LNCaP clone FGC (cell line): ENCODE measurements at places on chromosomes 1 and 21.
A peak's percentile ranks its signal among the peaks of the same experiment; 100 is the strongest.

GRCh38 chr1:180862305-180862704 is 50.4 kb upstream of the KIAA1614 start:
- DNase-seq = peak; percentile 32

GRCh38 chr1:157104598-157105293 is 5.1 kb upstream of the ETV3L start:
- no peak for DNase-seq

- DNase-seq = no peak
These were observed 10.4 kb upstream of the GPR137B start for GRCh38 chr1:236131916-236132315.

GRCh38 chr1:14522077-14522925 is 76.2 kb upstream of the KAZN start:
- DNase-seq = no peak

DNA sequence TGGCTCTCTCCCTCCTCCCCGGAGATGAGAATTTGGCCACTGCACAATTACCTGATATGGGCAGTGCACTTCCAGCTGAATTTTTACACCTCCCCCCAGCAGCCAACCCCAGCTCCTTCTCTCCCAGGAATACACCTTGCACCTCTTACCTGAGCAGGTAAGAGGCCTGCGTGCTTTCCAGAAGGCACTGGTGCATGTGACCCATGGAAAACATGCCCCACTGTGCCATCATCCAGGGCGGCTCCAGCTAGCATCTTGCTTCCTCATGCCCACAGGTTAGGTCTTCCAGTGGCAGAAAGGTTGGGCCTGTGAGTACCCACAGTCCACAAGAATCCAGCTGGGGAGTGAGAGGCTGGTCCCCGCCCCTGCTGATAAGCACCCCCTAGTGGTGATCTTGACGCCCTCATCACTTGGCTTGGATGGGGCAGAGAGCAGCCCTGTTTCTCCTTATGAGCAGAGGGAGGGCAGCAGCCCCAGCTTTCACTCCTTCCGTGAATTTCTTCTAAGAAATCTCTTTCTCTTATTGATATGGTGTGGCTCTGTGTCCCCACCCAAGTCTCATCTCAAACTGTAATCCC is 57.8 kb downstream of the EDARADD start:
- no peak for DNase-seq

GRCh38 chr1:150176593-150176992 is 26.9 kb downstream of the PLEKHO1 start:
- no peak for DNase-seq

DNA sequence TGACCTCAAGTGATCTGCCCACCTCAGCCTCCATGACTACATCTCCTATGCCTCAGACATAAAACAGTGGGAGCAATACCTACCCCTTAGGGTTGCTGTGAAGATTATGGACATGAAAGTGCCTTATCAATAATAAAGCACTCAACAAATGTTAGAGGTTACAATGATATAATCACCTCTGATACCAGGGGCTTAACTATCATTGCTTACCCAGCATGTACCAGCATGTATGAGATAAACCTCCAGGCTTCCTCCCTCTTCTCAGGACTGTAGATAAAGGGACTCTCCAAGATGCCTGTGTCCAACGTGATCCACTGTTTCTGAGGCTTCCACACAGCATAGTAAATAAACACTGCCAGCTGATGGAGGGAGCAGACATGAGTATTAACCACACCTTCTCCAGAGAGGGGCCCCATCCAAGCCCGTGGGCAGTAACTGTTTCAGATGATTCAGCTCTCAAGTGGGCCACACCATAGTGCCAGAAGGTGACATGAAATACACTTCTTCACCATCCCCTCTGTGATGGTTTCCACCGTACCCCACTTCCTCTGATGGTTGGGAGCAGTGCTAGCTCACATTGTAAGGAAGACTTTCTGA is 26.2 kb downstream of the RHBDL2 start:
- no peak for DNase-seq

DNA sequence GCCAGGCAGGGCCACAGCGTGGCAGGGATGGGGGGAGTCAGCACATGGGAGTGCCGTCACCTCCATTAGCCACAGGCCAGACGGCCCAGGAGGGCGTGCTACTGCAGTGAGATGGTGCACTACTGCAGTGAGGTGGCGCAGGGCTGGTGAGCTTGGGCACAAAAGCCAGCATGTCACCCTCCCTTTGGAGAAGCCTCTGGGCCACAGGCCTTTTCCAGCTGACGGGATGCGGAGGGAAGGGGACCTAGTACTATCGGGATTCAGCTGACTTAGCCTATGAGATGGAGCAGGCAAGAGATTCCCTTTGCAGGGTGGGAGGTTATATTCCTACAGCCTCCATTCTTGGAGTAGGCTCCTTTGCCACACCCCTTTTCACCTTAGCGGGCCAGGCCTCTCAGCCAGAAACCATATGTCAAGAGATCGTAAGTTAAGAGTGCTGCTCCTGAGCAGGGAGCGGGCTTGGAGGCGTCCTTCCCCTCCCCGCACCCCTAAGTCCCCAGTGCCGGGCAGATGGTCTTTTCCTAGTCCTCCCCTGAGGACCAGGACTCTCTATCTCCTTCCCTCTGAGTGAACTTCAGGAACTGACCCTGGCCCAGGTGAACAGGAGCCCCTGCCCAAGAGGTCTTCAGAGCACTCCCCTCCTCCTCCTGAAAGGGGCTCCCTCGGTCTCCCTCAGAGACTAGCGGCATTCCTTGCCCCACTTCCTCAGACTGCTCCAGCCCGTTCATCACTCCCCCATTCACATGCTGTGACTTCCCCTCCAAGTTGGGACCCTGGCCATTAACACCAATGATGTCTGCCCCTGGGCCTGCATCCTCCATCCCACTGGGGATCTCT is 8.2 kb downstream of the NES start:
- DNase-seq = no peak

DNA sequence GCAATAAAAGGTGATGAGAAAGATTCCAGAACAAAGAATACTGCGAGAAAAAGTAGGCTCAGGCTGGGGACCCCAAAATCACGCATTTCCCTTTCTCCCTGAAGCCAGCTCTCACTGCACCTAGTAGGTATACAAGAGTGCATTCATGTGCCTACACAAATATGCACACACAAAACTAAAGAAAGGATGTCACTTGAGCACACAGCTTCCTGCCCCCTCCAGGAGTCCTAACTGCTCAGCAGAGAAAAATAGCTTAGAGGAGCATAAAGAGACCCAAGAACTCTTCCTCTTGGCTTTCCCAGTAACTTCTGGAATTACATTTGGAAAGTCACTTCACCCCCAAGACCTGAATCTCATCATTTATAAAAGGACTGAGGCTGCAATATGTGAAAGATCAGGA is 38.0 kb downstream of the JAK1 start:
- no peak for DNase-seq

- DNase-seq = peak; percentile 22
These were observed 61.3 kb upstream of the ARTN start for GRCh38 chr1:43872280-43872679.

DNA sequence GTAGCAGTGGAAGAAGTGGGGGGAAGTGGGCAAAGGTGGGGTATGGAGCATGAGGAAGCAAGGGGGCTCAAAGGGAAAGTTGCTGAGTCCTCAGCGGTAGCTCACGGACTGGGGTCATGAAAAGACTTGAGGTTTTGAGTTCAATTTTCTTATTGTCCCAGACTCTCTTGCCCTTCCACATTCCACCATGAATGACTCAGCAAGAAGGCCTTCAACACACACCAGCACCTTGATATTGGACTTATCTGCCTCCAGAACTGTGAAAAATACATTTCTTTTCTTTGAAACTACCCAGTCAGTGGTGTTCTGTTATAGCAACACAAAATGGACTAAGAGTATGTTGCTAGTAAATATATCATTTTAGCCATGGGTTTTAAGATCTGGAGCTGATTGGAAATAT is 17.3 kb upstream of the RHBDL2 start:
- DNase-seq = no peak

DNA sequence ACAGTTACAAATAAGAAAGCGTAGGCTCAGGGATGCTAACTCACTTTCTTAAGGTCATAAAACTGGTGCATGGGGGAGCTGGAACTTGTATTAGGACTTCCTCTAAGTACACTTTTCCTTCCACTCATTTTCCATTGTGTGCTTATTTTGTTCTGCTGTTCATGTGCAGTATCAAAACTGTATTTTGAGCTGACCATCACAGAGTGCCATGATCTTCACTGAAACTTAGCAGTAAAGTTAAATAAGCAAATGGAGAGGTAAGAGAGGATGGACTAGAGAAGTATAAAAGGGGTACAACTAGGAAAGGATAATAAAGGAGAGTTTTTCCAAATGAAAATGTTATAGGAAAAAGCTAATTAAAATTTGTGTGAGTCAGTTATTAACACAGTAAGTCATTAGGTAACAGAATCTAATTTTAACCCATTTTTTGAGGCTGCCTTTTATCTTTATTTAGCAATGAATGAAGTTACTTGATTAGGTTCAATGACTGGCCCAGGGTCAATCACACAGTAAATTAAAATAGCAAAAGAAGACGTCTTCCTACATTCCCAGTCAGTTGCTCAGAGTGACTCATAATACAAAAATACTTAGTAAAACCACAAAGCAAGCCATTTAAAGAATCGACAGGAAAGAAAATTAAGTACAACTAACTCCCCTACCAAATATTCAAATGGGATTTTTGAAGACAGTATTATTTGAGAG is 165.8 kb upstream of the C1orf105 start:
- DNase-seq = no peak

DNA sequence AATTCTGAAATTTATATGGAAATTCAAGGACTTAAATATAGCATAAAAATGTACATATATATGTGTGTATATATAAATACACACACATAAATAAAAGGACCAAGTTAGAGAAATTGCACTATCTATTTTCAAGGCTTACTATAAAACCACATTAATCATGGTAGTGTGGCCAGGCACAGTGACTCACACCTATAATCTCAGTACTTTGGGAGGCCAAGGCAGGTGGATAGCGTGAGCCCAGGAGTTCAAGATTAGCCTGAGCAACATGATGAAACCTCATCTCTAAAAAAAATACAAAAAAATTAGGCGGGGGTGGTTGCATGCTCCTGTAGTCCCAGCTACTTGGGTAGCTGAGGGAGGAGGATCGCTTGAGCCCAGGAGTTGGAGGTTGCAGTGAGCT is 171.4 kb upstream of the GORAB start:
- no peak for DNase-seq

- DNase-seq = no peak
These were observed 87.4 kb downstream of the GLUL start for GRCh38 chr1:182304218-182304617.

GRCh38 chr1:228256626-228257375 is 49.0 kb downstream of the OBSCN start:
- DNase-seq = no peak

- no peak for DNase-seq
These were observed 82.1 kb downstream of the RAVER2 start for GRCh38 chr1:64826991-64827390.

DNA sequence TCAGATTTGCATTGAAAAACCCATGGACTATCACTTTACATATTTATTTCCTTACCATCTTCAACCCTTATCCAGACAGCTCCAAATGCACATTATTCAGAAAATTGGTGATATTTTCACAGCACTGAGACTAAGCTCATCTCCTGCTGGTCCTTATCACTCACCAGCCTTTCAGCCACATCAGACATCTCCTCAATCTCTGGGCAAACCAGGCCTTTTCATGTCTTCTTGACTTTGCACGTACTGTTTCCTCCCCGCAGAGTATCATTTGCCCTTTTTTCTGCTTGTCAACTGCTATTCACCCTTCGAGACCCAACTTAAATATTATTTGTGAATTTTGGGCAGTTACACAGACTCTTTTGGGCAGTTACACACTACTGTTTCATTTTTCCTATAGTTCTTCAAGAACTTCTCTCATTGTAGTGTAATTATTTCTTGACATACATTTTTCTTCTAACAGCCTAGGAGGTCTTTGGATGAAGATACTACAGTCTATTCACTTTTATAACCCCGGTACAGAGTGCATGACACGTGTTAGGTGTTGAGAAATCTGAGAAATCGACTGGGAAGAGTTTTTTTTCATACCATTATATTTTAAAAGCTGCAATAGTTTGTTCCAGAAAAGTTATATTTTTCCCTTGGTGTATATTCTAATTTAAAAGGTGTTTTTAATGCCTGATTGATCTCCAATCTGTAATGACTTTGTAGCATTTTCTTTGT is 98.0 kb downstream of the FGGY start:
- no peak for DNase-seq

GRCh38 chr1:92619466-92620189 is 132.9 kb upstream of the GFI1 start:
- DNase-seq = no peak

DNA sequence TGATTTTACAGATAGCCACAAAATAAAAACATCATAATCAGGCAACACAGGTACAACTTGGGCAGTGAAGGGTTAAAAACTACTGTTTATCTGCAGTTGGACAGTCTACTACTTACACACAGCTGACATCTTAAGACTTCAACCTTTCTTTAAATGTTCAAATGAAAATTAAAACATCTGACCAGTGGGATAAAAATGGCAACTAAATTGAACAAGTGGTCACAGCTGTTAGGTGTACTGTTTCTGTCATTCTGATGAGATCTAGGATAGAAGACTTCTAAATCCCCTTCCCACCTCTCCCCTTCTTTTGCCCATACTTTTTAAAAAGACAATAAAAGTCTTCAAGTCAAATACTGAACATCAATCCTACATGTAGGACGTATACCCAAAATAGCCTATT is 56.2 kb downstream of the ENAH start:
- DNase-seq = no peak

DNA sequence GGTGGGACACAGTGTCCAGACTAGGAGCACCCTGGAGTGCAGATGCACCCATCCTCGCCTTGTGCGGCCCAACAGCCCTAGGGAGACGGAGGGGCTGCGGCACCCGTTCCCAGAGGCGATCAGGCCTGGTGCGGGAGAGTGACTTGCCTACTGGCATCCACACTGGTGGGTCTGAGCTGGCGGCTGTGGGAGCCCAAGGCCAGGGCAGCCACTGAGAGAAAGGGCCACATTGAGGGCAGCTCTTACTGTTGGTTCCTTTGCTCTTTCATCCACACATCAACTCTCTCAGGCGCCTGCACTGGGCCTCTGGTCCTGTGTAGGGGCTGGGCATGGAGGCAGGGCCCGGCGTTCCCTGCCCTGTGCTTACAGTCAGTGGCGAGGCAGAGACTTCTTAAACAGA is 8.6 kb downstream of the PODN start:
- DNase-seq = no peak

- DNase-seq = no peak
These were observed 130.5 kb downstream of the DHRS3 start for GRCh38 chr1:12487520-12487919.
